Mesenchymal stem cell (in vitro differentiated cells and primary cell): ENCODE measurements at places on chromosomes 11 and 22.

- no peak for DNase-seq
Observed at GRCh38 chr11:70734911-70735310, 336.6 kb downstream of the CTTN start.

- no peak for DNase-seq
Observed at GRCh38 chr22:45612451-45612901, 59.2 kb upstream of the ATXN10 start.

DNA sequence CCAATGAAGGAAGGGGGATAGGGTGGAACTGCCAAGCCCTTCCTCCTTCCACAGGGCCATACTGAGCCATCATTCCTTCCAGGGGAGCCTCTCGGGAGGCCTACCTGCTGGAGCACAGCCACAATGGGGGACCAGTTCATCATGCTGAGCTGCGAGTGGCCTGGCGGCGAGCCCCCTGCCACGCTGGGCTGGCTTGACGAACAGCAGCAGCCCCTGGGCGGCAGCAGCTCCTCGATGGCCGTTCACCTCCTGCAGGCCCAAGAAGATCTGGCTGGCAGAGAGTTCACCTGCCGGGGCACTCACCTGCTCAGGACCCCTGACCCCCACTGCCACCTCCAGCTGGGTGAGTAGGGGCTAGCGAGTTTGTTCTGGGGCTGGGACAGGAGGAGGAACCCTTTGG, 5.9 kb downstream of the VSIG10L2 start:
- DNase-seq, result no peak

DNA sequence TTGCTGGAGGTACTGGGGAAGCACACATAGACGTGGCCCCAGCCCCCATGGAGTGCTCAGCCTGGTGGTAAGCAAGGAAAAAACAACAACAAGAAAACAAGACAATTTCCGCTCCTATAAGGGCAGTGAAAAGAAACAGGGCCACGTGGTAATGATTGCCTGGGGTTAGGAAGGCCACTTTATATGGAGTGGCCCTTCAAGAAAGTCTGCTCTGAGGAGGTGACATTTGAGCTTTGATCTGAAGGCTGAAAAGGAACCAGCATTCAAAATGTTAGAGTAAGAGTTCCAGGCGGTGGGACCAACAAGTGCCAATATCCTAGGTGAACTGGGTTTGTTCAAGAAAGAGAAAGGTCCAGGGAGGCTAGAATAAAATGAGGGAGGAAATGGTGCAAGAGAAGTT, 87.6 kb downstream of the SCN3B start:
- DNase-seq, result no peak

- DNase-seq, result peak; percentile 36
Observed at GRCh38 chr11:100734743-100735527, 47.8 kb downstream of the ARHGAP42 start.

- DNase-seq, result no peak
Observed at GRCh38 chr11:115251126-115251525, 253.1 kb downstream of the CADM1 start.

- DNase-seq, result no peak
Observed at GRCh38 chr11:115933564-115933963, 429.3 kb upstream of the CADM1 start.

GRCh38 chr11:122521626-122522025, 133.9 kb upstream of the UBASH3B start:
- no peak for DNase-seq

GRCh38 chr11:31641477-31642062, 132.0 kb downstream of the ELP4 start:
- peak; percentile 35 for DNase-seq

- no peak for DNase-seq
Observed at GRCh38 chr11:95584589-95584988, 205.0 kb downstream of the FAM76B start.

- no peak for DNase-seq
Observed at GRCh38 chr22:32480238-32480637, 5.6 kb downstream of the FBXO7 start.
